ENCODE measurements at places on chromosomes 13 and 19.

GRCh38 chr19:57506163-57506562, 6.4 kb downstream of the ZNF773 start:
- DNase-seq = no peak

GRCh38 chr19:27806471-27807070, 1406.4 kb downstream of the UQCRFS1 start:
- no peak for DNase-seq

DNA sequence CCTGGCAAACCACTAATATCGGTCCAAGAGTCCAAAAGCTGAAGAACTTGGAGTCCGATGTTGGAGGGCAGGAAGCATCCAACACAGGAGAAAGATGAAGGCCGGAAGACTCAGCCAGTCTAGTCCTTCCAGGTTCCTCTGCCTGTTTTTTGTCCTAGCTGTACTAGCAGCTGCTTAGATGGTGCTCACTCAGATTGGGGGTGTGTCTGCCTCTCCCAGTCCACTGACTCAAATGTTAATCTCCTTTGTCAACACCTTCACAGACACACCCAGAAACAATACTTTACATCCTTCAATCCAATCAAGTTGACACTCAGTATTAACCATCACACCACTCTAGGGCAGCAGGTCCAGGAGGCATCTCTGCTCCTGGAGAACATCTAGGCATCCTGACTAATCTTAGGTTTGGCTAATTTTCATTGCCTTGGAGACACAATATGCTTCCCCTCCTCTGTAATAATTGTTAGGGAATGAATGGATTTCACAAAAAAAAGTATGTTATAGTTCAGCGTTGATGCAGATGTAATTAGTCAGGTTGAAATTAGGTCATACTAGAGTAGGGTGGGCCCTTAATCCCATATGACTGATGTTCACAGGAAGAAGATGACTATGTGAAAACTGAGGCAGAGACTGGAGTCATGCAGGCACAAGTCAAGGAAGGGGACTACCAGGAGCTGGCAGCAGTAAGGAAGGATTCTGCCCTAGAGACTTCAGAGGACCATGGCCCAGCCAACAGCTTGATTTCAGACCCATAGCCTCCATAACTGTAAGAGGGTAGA, 183.4 kb downstream of the RBM26 start:
- no peak for DNase-seq

- no peak for DNase-seq
These were observed 2841.1 kb upstream of the PCDH20 start for GRCh38 chr13:64256751-64257150.

GRCh38 chr19:12156223-12157058, at the start of gene ZNF625:
Gene ZNF625, minus strand, starts transcription at chr19:12156734. Its CDS starts 176 bp downstream, at chr19:12156558.
- no peak for DNase-seq

DNA sequence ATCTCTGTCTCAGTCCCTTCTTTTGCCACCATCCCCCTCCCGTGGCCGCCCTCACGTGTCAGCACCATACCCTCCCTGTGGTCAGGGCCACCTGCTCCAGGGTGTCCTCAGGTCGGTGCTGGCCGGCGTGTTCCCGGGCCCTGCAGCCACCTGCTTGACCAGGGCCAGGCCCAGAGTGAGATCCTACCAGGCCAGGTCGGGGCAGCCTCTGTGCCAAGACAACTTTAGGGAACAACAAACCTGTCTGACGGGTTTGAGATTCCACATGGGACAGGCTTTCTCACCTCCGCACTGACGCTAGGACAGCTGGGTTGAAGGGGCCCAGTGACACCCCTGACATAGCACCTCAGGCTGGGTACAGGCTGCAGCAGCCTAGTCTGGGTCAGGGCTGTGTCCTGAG, 7.5 kb upstream of the SBNO2 start:
- DNase-seq = no peak

DNA sequence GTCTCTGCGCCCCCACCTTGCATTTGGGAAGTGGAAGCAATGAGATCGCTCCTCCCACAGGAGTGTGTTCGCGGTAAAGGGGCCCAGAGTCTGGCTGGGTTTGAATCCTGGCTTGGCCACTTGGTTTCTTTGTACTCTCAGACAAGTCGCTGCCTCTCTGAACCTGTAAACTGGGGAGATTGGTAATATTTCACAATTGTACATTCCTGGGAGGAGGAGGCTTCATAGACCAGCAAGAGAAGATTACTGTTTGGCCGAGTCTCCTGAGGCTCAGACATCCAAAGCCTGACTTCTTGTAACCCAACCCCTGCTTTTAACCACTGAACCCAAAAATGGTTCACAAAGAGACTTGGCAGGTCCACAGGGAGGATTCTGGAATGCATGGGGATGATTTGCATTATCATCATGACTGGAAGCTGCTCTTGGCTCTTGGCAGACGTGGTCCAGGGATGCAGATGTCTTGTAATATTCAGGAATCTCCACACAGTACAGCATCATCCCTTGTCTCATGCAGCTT, 13.6 kb upstream of the STRN4 start:
- DNase-seq = no peak

DNA sequence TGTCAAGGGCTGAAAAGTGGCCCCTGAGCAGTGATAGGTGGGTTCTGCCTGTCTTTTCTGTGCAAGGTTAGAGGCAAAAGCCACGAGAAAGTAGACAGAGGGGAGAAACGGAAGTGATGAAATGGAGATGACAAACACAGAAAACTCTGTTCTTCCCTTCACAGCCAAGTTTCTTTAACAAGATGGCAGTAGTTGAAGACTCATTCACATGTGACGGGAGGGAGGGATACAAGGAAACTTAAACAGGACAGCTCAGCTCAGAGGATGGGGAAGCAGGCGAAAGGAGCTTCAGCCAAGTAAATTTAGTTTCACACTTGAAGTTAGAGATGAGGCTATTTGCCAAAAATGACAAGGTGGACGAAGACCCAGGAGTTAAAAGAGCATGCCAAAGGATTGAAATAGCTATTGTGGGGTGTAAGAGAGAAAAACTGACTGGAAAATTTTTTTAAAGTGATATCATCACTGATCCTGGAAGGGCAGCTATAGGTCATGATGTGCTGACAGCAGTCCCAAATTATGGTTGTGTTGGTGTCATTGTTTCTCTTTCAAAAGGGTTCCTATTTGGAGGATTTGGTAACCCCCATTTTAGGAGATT, 347.9 kb downstream of the EFNB2 start:
- DNase-seq = no peak

- DNase-seq = no peak
These were observed 290.4 kb downstream of the TSHZ3 start for GRCh38 chr19:31058676-31059340.

Measured in T follicular helper cell (primary cell).